Stimulated activated CD4-positive, alpha-beta T cell treated with anti-CD3 and anti-CD28 coated beads, Interleukin-12 subunit alpha, Interleukin-12 subunit beta, amount 100 ng/mL, for 24 hours (primary cell): ENCODE measurements at places on chromosomes 2 and 18.

DNA sequence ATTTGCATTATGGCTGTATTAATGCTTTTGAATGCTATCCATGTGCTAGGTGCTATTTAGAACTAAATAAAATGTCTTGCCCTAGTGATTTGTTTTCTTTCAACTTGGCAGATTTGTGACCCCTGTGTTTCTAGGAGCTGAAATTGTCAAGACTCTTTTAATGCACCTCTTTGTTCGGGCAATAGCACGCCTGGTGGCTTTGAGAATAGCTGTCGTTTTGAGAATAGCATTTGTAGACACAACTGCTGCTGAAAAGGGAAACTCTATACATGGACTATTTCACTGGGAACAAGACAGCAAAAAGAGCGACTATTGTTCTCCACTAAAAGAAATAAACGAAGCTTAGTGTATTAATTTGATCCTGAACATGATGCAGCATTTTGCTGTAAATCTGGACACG is 352.1 kb upstream of the ZNF521 start:
- DNase-seq, result no peak

- no peak for DNase-seq
Observed at GRCh38 chr2:5720426-5720825, 28.2 kb downstream of the SOX11 start.

DNA sequence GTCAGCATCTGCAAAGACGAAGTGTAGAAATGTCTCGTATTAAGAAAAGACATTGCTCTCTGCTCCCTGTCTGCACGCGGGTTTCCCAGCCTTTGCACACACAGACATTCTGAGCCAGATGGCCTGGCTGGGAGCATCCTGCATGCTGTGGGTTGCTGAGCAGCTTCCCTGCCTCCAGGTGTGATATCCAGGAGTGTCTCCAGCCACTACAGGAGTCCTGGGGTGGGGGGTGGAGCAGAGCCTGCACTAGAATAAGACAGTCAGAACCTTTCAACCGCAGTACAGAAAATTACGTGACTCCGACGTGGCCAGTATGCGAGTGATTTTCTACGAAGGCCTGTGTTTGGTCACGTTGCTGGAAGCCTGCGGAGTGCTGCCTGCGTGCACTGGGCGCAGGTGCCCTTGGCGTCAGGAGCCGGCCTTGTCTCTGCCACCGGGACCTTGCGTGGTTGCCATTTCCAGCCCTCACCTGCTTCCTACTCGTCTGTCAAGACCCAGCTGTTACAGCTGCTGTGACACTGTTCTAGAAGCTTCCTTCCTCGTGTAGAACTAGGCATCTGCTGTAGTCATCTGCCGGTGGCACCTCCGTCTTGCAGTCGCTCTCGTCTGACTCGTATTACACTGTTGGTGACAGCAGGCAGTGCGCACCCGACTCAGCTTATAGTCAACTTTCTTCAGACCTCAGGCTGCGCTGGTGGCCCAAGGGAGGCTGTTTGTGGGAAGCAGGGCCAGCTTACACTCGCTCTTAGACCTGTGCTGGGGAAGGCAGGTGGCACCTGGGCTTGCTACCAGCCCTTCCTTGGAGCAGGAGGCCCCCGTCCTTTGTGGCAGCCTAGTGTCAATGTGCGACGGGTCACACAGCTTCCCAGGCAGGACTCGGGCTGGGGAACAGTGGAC is 11.2 kb downstream of the CTDP1 start:
- no peak for DNase-seq

GRCh38 chr2:109295070-109295780 is 166.2 kb downstream of the SH3RF3 start:
- no peak for DNase-seq

DNA sequence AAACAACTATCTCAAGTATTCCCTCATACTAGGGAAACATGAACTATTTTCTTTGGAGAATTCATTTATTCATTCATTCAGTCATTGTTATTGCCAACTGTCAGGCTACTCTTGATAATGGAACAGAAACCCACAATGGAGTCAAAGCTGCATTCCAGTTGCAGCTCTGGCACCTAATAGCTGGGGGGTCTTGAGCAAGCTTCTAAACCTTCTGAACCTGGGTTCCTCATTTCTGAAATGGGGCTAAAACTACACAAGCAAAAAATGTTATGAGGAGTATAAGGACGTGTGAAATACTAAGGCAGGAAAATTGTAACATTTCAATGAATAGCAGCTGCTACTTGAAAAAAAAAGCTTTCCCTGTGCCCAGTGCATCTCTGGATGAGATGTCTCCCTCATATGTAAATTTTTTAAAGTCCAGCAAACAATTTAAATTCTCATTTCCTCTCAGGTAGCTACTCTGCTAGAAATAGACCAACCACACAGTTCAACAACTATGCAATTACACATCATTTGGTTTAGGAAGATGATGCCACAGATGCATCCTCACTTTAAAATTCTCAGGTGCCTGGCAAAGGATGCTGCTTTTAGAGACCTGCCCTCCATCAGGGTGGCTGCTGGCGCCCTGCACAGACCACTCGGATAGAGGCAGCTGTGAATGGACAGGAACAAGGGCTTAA is 38.5 kb downstream of the SPRED2 start:
- DNase-seq, result no peak

- DNase-seq, result no peak
Observed at GRCh38 chr2:43218702-43219382, 7.6 kb downstream of the ZFP36L2 start.

DNA sequence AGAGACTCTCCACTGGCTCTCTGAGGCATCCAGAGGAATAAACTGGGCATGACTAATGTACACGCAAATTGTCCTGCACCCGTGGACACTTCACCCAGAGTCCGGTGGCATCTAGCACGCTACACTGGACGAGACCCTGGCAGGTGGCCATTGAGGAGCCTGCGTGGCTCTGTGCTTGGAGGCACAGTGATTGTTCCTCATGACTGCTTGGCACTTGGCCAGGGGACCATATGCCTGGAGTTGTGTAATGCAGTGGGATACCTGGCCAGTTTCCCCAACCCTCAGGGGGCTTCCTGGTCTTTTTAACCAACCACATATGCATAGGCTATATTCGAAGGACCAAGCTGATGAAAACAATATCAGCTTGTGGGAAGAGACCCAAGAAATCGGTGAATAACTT is 66.6 kb downstream of the MTCL1 start:
- DNase-seq, result no peak

GRCh38 chr2:61014763-61015162 is 2.8 kb upstream of the PEX13 start:
- no peak for DNase-seq

DNA sequence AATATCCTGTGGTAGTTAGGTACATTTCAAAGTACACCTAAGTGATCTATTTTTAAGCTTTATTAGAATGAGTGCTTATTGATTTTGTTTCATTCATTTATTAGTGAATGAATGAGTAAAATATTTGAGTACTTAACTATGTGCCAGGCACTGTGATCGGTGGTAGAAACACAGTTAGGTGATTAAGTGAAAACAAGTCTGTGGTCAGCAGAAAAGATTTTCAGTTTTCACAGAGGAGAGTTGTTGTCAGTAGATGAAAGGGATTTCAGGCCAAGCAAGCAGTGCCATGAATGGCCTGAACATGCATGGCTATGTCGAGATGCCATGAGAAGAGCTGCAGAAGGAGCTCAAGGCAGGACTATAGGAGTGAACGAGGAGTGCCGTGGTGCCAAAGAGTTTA is 85.9 kb downstream of the SPTBN1 start:
- no peak for DNase-seq

DNA sequence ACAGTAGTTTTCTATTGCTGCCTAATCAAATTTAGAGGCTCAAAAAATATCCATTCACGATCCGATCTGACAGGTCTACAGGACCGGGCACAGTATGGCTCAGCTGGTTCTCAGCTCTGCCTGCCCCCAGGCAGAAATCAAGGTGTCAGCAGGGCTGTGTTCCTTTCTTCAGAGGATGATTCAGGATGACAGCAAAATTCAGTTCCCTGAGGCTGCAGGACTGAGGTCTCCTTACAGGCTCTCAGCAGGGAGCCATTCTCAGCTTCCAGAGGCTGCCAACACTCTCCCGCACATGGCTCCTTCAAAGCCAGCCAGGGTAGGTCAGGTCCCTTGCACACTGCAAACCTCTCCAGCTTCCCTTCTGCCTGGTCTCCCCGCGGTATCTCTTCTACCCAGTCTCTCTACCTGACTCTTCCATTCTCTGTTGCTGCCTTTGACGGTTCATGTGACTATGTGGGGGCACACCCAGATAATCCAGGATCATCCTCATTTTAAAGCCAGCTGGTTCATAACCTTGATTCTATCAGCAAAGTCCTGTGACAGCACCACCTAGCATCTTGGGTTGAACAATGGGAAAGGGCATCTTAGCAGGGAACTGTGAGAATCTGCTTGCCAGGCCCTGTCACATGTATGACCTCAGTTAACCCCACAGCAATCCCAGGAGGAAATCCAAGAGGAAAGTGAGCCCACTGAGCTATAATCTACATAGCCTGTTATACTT is 50.4 kb downstream of the UXS1 start:
- DNase-seq, result no peak

GRCh38 chr2:28296243-28296642 is 96.4 kb upstream of the FOSL2 start:
- DNase-seq, result no peak

DNA sequence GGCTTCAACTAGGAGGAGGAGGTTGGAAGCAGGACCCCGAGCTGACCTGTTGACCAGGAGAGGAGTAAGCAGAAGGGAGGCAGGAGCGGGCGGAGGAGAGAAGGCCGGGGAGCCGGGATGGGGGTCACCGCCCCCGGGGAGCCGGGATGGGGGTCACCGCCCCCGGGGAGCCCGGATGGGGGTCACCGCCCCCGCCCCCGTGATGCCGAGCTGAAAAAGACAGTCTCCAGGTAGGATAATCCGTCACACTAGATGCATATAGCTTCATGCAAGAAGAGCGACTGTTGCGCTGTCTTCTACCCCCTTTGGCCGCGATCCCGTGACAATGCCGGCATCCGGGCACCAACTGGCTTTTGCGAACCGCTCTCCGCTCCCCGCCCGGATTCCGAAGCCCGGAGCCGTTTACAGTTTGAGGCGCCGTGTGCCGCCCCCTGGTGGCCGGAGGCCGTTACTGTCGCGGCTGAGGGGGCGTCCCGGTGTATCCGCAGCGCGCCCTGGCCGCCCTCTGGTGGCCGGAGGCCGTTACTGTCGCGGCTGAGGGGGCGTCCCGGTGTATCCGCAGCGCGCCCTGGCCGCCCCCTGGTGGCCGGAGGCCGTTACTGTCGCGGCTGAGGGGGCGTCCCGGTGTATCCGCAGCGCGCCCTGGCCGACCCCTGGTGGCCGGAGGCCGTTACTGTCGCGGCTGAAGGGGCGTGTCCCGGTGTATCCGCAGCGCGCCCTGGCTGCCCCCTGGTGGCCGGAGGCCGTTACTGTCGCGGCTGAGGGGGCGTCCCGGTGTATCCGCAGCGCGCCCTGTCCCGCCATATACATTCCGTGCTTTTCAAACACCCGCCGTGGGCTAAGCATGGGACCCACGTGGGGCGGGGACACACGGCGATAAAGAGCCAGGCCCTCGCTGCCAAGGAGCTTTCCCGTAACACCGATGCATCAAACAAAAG is 89.6 kb downstream of the ACTR3 start:
- peak; percentile 64 for DNase-seq

GRCh38 chr2:46363535-46364170 is 66.4 kb downstream of the EPAS1 start:
- no peak for DNase-seq

DNA sequence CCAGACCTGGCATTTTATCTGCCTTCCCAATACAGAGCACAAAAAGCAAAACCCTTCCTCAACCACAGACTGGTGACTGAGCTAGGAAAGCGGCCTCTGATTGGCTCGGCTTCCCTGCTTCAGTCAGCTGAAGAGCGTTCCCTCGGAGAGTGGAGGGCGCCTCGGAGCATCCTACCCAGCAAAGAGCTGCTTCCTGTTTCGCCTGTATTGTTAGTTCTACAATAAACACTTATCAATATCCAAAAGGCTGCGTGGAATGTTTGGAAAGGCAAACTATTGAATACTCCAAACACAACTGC is 125.0 kb downstream of the CACNB4 start:
- no peak for DNase-seq

DNA sequence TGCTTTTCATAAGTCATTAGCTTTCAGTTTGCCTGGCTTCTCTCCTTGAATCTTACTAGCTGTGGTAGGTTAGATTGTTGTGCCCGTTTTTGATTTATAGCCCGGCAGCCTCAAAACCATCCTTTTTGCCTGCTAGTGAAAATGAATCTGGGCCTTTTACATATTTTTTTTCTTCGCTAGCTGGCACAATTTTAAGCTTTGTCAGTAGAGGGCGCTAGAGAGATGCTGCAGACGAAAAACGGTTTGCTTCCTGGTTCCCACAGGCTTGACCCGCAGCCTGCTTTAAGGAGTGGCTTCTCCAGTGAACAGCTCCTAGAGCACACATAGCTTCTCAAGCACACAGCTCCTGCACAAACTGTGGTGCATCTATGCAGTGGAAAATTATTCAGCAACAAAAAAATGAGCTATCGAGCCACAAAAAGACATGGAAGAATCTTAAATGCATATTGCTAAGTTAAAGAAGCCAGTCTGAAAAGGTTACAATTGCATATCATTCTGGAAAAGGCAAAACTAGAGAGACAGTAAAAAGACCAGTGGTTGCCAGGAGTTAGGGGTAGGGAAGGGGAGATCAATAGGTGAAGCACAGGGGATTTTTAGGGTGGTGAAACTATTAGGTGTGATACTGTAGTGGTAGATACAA is 47.9 kb downstream of the E2F6 start:
- no peak for DNase-seq

GRCh38 chr2:64517511-64517884 is 6.6 kb upstream of the AFTPH start:
- DNase-seq, result no peak

DNA sequence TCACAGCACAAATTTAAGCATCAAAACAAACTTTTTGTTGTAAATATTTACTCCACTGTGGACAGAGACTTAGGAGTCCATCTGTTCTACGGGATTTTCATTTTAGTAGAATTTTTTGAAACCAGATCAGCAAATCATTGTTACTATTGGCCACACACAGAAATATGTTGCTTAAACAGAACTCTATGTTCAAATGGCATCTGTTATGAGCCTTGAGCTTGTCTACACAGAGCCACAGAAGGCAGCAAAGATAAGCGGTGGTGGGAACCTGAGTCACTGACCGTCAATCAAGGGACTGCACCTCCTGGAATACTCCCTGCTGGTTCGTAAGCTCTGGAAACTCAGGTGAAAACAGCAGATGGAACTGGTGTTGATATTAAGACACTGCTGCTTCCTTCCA is 156.8 kb downstream of the TMEM200C start:
- no peak for DNase-seq

- DNase-seq, result no peak
Observed at GRCh38 chr2:65710356-65710755, 278.0 kb upstream of the SPRED2 start.
